ENCODE measurements at places on chromosomes 2 and 18. TPM values are rescaled to one million over a fixed set of nuclear protein-coding genes. Genes with fewer than 3 reads are reported as not detected.

Gene NEU4
- polyA plus RNA-seq = not detected

Gene RGPD4
- not detected for polyA plus RNA-seq

Gene RIT2
- not detected for polyA plus RNA-seq

Gene CFC1
- polyA plus RNA-seq = not detected

Gene KCNE4
- polyA plus RNA-seq = not detected

Gene TM4SF20
- not detected for polyA plus RNA-seq

Gene HEATR5B
- 5.1 TPM for polyA plus RNA-seq

Gene SUMO1
- 166 TPM for polyA plus RNA-seq

Gene AGXT
- not detected for polyA plus RNA-seq

Gene MYO5B
- not detected for polyA plus RNA-seq

Gene BOLL
- polyA plus RNA-seq = not detected

Gene NPPC
- not detected for polyA plus RNA-seq

Gene TCF23
- not detected for polyA plus RNA-seq

Gene TUBA4B
- not detected for polyA plus RNA-seq

Gene KIF5C
- polyA plus RNA-seq = 1.0 TPM

Gene DES
- polyA plus RNA-seq = not detected

DNA sequence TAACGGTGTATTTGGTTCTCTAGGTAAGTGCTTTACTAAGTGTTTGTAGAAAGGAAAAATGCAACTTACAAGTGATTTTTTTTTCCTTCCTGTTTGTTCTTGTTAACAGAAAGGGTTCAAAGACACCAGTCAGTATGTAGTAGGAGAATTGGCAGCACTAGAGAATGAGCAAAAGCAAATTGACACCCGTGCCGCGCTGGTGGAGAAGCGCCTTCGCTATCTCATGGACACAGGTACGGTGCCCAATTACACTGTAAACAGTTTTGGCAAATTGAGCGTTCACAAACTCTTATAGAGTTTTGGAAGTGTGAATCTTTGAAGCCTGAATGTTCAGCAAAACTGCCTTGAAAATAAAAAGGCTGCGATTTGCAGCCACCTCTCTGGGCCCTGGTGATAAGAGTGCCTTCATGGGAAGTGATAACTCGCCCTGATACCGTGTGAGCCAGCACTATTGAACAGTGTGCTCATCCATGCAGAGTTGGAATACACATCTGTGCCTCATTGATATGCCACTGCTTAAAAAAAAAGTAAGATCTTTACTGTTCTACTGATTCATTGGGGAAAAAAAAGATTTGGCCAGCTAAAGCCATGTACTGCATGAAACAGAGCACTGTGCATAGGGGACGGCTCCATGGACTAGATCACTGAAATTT, 54.0 kb upstream of the OTX1 start:
- DNase-seq = no peak

- peak; percentile 52 for DNase-seq
Measured at GRCh38 chr2:75627902-75628504, 18.6 kb upstream of the MRPL19 start.

GRCh38 chr2:126749537-126749936, 93.6 kb downstream of the GYPC start:
- peak; percentile 12 for DNase-seq

DNA sequence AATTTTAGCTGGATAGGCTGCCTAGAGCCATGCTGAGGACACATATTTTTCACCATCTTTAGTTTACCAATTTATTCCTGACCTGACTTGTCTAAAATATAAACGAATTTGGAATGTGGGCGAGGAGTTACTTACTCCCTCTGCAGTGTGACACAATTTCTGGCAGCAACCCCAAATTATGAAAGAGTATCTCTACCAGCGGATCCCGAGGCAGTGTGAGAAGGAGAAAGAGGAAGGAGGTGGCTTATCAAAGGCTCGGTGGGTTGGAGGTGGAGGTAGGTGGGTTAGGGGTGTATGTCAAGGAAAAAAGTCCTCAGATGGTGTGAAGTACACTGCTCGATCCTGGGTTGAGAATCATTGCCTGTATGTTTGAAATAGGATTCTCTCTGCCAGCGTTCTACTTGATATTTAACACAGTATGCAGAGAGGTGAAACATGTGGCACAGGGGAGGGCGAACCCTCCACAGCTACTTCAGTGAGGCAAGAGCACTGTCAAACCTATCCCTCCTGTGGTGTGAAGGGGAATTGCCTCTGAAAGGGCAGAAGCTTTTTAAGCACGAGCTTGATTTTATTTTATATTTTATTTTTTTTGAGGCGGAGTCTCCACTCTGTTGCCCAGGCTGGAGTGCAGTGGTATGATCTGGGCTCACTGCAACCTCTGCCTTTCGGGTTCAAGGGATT, 76.0 kb downstream of the RFTN2 start:
- peak; percentile 52 for DNase-seq

DNA sequence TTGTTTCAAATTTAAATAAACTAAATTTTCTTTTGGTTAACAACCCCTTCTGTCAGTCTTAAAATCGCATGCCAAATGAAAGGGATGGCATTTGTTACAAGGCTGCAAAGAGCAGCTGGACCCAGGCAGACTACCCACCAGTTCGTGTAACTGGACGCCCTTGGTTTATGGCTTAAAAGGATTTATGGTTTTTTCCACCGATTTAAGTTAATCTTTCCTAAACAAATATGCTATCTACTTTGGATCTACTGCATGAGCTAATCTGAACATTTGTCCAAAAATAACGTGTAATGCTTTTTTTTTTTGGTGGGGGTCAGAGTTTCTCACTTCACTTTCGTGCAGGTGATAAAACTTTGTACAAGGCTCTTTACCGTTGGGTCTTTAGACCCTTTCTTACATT, 62.9 kb downstream of the DIS3L2 start:
- no peak for DNase-seq

GRCh38 chr18:1050012-1050657, 145.5 kb downstream of the ADCYAP1 start:
- DNase-seq = no peak

DNA sequence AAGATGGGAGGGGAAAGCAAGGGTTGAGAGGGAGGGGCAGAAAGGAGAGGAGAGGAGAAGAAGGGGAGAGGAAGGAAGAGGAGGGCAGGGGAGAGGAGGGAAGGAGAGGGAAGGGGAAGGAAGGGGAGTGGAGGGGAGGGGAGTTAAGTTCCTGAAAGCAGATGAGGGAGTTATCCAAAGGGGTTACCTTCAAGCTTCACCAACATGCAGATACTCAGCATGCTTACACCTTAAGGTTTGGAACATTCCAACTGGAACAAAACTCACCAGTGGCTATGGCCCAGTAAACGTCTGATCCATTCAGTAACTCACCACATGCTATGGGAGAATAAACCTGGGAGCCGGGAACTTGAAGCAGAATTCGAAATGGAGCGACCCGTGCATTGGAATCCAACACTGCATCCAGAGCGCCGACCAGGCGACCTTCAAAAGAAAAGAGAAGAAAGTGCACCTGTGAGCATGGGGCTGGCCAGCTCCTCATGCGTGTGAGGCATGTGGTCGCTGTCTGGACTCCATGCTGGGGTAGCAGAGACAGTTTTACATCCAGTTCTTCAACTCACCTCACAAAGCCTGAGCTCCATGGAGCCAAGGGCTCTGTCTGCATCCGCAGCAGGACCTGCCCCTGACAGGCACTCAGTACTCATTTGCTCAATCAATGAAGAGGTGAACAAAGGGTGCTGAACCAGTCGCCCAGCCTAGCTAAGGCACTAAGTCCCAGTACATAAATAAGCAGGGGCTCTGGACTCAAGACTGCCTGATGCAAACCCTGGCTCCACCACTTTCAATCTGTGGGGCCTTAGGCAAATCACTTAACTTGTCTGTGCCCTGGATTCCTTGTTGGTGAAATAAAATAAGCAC, 61.0 kb downstream of the TBC1D8 start:
- DNase-seq = no peak

GRCh38 chr2:63651356-63651755, 62.6 kb downstream of the MDH1 start:
- DNase-seq = no peak

GRCh38 chr2:189709501-189710221, 35.2 kb downstream of the ANKAR start:
- DNase-seq = no peak

GRCh38 chr18:45805551-45805950, 19.9 kb upstream of the SIGLEC15 start:
- DNase-seq = no peak

GRCh38 chr2:224366267-224366844, 35.6 kb downstream of the FAM124B start:
- no peak for DNase-seq

DNA sequence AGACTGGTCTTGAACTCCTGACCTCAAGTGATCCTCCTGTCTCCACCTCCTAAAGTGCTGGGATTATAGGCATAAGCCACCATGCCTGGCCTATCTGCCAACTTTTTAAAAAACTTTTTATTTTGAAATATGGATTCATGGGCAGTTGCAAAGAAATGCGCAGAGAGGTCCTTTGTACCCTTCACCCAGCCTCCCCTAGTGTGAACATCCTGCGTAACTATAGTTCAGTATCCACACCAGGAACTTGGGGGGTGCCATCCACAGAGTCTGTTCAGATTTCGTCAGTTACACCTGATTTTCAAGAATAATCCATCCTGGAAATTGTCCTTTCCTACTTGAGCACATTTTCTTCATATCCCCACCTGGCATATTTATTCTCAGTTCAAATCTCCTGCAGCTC, 33.0 kb downstream of the EFR3B start:
- no peak for DNase-seq

GRCh38 chr2:69709290-69709689, 32.6 kb upstream of the ANXA4 start:
- DNase-seq = no peak

- DNase-seq = no peak
Measured at GRCh38 chr2:109218087-109218791, 89.2 kb downstream of the SH3RF3 start.

DNA sequence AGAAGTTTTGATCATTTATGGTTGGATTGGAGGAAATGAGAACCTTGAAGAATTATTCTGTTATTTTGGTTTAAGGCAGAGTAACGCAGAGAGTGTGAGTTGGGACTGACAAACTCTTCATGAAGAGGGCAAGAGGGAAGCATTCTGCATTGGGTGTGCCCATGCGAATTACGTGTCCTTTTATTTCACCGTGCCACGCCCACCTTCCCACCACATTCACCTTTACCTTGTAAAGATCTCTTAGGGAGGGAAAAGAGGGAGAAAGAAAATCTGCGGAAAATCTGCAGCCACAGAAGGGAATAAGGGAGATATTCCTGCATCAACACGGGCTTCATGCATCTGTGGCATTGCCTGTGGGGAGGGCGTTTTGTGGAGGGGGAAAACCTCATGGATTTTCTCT, 31.8 kb downstream of the SLC9A4 start:
- DNase-seq = no peak

DNA sequence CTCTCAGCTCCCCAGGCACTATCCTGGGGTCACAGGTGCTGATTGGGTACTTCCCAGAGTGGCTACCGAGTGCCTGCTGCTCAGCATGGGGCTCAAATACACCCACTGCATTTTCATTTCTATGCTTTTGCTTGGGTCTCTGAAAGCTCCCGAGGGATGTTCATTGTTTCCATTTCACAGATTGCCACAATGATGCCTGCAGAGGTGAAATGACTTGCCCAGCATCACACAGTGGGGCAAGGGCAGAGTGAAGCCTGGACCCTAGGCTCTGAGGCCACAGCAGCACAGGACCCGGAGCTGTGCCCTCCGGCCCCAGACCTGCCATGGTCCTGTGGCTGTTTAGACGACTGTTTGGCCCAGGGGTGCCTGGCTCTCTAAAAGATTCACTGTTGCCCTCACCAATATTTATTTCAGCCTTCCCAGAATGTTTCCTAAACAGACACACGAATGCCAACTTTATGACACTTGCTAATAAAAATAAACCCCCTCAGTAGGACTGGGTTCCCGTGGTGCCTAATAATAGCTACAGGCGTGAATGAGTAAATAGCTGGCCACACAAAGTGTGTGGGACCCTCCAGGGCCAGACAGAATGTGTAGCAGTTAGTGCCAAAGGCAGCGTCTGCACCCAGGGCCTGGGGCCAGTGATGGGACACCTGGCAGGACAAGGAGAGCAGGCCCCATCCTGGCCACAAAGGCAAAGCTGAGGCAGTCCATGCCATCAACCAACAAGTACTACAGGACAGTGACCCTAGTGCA, 11.5 kb upstream of the ST8SIA5 start:
- DNase-seq = no peak

DNA sequence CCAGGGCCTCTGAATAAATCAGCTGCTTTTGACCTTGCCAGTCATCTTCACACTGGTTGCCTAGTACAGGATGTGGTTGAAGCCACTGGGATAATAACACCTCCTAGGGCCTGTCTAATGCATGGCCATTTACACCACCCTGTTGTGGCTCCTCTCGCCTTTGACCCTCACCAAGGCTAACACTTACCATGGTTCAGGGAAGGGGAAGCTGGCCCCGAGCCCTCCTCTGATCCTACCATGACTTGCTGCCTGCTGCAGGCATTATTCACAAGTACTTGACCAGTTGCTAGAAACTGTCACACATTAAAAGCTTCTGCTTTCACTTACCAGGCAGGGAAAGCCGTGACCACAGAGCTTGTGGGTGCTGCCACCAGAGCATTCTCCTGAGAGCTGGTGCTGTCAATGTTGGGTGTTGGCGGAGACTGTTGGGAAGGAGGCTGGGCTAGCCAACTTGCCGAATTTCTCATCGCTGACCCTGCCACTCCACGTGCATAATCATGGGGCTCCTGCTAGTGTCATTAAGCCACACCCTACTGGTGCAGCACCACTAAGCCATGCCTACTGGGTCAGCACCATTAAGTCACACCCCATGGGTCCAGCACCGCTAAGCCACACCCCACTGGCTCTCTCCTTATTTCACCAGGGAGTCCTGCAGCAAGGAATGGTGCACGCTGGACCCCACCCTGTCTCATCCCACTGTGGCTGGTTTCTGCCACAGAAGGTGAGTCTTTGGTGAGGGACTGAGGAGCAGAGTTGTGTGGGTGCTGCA, 47.0 kb upstream of the TTC39C start:
- peak; percentile 9 for DNase-seq

GRCh38 chr2:111219734-111220505, 99.2 kb downstream of the BCL2L11 start:
- no peak for DNase-seq

- no peak for DNase-seq
Measured at GRCh38 chr2:69279931-69280681, 106.9 kb downstream of the GFPT1 start.

DNA sequence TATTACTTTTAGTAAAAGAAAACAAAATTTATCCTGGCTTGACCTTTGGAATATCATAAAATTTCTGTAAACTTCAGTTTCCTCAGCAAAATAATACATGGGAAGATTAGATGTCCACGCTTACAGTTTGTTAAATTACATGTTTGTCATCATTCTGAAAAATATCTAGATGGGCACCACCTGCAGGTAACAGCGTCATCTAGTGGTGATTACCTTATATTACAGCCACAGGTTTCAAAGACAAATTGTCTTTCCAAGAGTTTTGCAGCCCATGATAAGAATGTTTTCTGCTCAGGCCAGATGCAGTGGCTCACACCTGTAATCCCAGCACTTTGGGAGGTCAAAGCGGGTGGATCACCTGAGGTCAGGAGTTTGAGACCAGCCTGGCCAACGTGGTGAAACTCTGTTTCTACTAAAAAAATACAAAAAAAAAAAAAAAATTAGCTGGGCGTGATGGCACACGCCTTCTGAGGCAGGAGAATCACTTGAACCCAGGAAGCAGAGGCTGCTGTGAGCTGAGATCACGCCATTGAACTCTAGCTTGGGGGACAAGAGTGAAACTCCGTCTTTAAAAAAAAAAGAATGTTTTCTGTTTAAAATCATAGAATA, 96.3 kb upstream of the RASGRP3 start:
- DNase-seq = no peak

Measured in naive thymus-derived CD8-positive, alpha-beta T cell (primary cell).